NCI-H460 (cell line): ENCODE measurements at places on chromosomes 1 and 21. TPM values are rescaled to one million over a fixed set of nuclear protein-coding genes. Genes with fewer than 3 reads are reported as not detected.

The ALG6 gene
- total RNA-seq: 18.9 and 20.2 TPM in 2 replicates

The S100B gene
- not detected in 2 replicates for total RNA-seq

The SPRR2E gene
- not detected in 2 replicates for total RNA-seq

The DNAJC8 gene
- total RNA-seq: 55.8 and 59.6 TPM in 2 replicates

The GFI1 gene
- 0.05 TPM in 1 of 2 replicates, not detected in the other for total RNA-seq

The CFHR2 gene
- total RNA-seq: not detected in 2 replicates

The PSEN2 gene
- 20.0 and 24.1 TPM in 2 replicates for total RNA-seq
